Activated T-helper 1 cell treated with anti-CD3 and anti-CD28 coated beads, Interleukin-2, amount 50 U/mL, for 16 hours (primary cell): ENCODE measurements at places on chromosomes 4 and X.

DNA sequence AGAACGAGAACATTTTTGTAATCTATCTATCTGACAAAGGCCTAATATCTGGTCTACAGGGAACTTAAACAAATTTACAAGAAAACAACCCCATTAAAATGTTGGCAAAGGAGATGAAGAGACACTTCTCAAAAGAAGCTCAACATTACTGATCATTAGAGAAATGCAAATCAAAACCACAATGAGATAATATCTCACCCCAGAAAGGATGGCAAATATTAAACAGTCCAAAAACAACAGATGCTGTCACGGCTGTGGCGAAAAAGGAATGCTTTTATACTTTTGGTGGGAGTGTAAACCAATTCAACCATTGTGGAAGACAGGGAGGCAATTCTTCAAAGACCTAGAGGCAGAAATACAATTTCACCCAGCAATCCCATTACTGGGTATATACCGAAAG lies 2284.8 kb downstream of the ARAP2 start:
- no peak for DNase-seq

DNA sequence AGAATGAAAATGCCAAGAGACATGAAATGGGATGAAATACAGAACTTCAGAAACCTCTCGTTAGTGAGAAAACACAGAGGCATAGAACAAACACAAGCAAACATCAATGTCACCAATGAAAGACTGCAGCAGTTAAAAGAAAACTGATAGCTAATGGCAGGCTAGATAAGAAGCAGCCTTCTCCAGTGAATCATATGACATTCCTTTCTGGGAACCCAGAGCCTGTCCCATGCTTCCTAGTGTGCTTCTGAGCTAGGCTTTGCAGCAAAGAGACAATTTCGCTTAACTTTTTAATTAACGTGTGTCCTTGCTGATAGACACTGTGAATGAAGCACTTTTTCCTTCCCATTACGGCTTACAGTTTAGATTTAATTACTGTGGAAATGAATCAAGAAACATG lies 444.6 kb downstream of the IL15 start:
- DNase-seq: no peak

DNA sequence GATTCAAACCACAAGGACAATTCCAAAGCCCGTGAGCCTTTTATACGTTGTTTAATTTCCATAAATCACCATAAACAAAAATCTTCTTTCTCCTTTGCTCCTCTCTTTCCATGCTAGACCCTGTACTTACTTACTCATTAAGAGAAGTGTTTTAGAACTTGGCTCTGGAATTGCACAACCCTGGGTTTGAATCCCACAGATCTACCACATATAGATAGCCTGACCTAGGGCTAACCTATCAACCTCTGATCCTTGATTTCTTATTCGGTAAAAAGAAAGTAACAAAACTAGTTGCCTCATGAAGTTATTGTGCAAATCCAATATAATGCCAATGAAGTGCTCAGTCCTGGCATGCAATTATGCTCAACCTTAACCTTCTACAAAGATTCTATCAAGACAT lies 68.8 kb downstream of the ZAR1 start:
- no peak for DNase-seq

- no peak for DNase-seq
These were observed 121.9 kb downstream of the KCTD8 start for GRCh38 chr4:44326741-44327140.

DNA sequence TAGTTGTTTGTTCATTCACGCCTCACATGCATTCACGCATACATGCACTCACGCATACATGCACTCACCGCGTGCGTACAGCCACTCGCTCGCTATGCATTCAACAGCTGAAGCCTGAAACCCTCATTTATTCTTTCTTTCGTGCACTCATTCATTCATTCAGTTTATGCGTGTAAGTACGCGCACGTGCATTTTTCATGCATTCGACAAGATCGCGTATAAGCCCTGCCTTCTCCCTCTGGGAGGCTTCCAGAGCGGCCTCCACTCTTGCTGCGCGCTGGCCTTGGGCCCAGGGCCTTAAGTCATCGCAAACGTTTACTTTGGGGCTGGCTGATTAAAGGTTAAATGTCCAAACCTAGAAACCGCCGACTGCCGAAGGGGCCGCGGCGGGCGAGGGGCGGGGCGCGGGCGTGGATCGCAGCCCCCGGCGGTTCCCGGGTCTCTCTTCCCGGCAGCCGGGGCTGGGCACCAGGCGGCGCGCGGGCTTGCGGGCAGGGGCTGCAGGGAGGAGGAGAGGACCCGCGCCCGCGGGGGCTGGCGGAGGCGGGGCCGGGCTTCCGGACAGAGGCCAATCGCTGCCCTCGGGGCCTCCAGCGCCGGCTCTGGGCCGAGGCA lies at the start of gene GYG2:
TSS of gene GYG2 (plus strand) at position 587 of the 615 bp plus-strand sequence. CDS start 1,259 bp downstream, outside the sequence.
- no peak for DNase-seq

DNA sequence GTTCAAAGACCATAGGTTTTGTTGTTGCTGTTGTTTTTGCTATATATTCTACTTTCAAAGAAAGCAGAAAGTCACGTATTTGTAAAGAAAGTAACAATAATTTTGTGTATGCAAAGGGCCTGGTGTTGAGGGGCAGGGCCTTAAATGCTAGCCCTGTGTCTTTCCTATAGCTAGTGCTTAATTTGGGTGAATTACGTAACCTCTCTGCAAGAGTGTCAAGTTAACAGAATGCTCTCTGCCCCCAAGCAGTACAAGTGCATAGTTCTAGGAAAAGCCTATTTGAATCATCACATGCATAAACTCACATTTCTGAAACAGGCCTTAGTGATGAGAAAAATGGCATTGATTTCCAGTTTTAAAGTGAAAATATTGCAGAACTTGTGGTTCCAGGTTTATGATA lies 663.6 kb downstream of the STIM2 start:
- DNase-seq: no peak

- no peak for DNase-seq
These were observed 8.1 kb downstream of the RLIM start for GRCh38 chrX:74606342-74606741.

DNA sequence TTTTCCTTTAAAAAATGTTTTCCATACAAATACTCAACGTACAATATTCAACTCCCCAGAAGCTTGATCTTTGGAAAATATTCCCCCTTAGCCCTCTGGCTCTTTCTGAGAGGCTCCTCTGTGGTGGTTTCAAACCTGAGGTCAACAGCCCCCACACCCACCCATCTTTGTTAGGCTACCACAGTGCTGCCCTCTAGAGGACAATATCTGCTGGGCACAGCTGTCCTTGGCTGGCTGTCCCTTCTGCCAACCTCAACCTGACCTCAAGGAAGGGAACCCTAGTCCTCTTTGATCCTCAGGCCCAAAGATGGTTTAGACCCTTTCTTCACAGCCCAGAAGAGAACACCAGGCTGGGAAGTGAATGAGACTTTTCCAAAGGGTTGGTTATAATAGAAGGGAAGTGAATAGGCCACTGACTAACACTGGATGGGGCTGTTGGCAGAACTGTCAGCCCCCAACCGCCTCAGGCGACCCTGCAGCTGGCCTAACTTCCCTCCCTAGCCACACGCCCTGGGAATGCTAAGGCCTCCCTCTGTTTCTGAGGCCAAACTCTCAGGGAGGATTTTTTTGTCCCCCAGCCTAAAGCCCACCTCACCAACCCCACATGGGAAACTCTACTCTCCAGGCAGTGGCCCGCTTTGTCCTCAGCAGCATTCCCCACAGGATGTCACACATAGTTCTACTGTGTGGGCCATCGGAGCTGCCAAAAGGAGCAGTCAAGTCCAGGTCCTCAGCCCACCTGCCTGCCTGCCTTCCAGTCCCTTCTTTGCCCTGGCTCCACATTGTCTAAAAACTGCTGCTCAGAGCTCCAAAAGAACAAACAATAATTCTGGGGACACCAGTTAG lies 34.3 kb downstream of the NYX start:
- no peak for DNase-seq

GRCh38 chr4:159725571-159725970 lies 622.7 kb downstream of the RAPGEF2 start:
- DNase-seq: no peak

DNA sequence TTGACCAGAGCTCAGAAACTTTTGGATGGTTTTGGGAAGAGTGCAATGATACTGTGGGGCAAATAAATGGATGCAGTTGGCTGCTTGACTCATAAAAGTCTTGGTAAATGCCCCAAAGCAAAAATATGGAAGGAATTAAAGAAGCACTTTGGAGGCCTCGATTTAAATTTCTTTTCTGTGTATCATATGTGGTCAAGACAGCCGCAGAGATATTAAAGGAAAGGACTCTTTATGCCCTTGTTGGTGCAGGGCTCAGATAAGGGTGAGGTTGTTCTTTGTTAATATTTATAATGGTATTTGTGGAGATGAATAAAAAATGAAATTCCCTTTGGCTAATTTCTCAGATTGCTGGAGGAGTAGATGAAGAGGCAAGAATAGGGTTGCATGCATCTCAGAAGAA lies 90.2 kb downstream of the NHS start:
- DNase-seq: no peak

GRCh38 chrX:44105228-44105913 lies 132.2 kb upstream of the NDP start:
- DNase-seq: no peak

DNA sequence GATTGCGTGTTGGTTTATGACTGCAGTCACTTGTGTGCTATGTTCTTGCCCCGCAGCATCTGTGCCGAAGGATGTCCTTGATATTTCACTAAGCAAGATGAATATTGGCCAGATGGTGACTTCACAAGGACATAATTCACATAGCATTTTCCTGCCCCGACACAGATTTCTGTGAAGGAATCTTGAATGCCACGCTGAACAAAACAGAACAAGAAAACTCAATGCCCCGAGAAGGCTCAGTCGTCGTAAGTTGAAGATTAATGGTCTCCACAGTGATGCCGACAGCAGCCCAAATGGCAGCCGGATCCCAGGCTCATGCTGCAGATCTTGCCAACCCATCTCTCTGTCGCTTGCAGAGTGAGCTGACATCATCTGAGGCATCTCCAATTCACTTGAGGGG lies 145.9 kb downstream of the CPEB2 start:
- DNase-seq: no peak

- DNase-seq: no peak
These were observed 74.0 kb downstream of the GALNT7 start for GRCh38 chr4:173242466-173243250.

DNA sequence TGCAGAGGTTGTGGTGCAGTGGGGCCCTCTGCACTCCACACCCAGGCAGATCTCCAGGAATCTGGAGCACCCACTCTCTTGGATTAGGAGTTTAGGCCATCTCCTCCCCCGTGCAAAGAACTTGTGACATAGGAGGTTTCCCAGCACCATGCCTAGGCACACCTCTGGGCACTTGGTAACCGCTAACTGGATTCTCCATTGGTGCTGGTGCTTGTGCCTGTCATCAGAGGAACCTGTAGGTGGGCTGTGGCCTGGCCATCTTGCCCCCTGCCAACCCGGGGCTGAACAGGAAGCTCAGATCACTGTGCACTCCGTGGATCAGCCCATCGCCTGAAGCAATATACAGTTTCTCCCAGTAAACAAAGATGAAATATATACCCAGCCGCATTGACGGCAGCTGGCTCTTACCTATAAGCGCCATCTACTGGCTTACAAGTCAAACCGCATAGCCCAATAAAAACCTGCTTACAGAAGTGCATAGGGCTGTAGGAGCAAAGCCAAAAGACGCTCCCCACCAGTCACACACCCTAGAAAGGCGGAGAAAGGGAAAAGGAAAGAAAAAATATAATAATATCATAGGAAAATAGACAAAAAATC lies 19.1 kb upstream of the TEX13B start:
- no peak for DNase-seq

DNA sequence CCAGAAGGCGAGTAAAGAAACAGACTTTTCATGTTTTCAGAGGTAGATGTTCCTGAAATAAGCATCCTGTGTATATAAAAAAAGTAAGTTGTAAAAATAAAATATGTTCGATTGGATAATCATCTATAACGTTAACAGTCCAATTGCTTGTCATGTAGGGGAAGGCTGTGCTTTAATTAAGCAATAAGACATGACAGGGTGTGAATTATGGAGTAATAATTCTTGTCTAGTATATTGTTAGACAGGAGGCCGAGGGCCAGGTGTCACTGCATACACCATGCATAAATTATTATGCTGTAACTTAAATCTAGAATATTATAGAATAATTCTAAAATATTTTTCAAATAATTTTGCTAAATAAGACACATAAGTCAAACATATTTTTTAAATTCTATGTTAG lies 494.6 kb upstream of the TENM3 start:
- DNase-seq: no peak

DNA sequence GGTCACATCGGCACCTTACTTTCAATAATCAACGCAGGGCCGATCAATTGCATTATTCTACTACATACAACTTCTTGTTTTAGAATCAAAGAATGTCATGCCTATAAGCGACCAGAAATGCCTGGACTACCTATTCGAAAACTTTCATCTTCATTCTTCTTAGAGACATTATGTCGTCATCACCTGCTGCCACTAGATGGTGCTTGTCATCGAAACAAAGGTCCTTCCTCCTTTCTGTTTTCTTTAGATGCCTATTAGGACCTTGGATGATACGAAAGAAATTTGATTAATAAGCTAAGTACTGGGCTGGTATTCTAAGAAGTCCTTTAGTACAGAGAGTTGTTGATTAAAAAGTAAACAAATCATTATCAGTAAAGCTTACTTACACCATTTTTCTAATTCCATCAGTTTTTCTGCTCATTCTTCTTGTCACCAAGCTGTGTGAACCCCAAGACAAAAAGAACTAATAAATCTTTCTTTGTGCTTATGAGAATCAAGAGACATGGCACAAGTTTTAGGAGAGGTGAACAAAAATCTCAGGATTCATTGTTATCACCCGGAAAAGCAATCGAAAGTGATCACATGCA lies 154.5 kb upstream of the SLC4A4 start:
- DNase-seq: no peak

- no peak for DNase-seq
These were observed 136.4 kb upstream of the NDST4 start for GRCh38 chr4:115249808-115250207.

GRCh38 chr4:11021333-11021732 lies 336.8 kb upstream of the CLNK start:
- no peak for DNase-seq

GRCh38 chr4:87270144-87270543 lies 49.7 kb upstream of the KLHL8 start:
- DNase-seq: no peak

- no peak for DNase-seq
These were observed 9.8 kb upstream of the ARX start for GRCh38 chrX:25025615-25026014.

DNA sequence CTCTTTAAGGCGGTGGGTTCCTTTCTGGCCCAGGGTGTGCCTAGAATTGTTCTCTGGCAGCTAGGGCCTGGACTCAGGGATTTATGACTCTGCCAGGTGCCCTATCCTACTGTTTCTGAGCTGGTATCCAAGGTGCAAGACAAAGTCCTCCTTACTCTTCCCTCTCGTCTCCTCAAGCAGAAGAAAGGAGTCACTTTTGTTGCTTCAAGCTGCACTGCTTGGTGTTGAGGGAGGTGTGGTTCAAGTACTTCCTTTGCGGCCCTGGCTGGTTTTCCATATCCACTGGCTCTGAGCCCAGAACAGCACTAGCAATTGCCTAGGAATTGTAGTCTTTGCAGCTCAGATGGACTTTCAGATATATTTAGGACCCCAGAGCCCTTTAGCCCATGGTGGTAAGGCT lies 39.3 kb downstream of the RTL3 start:
- no peak for DNase-seq
